ENCODE measurements at places on chromosomes 7 and 10.
A peak's percentile ranks its signal among the peaks of the same experiment; 100 is the strongest.

DNA sequence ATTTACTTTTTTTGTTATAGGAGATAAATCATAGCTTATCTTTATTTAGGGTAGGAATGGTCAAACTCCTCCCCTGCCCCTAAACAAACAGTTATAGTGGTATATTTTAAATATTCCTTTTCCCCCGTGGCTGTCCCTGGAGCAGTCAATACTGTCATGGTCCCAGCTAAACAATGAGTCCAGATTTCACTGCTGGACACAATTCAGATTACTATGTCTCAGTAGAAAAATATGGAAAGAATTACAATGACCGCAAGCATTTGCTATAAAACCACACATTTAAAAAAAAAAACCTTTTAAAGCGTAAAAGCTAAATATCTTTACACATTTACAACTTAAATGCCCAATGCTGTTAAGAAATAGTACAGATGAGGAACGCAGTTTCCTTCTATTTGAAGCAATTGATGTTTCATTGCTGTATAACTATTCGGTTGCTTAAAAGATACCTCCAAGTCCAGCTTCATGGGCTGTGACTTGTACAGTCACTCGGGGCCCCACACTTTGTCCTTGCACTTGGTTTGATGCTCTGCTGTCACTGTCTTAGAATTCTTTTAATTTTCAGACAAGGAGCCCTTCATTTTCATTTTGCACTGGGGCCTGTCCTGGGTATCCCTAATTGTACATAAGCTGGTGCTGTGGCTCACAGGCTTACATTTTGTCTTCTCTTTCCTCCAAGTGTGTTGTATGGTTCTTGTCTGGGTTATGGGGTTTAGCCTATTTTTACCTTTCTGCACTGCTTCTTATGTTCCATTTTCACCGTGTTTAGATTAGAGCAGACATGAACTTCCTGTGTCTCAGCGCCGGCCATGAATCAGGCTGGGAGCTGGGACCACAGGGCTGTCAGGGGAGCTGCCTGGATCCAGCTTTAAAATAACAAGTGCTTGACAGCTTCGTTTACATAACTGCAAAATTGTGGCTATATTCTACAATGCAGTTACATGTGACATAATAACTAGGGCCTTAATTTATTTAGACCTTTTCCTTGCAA, 530.2 kb upstream of the FZD8 start:
- DNase-seq = peak; percentile 85

- peak; percentile 58 for DNase-seq
Measured at GRCh38 chr7:70052691-70053090, 454.4 kb downstream of the AUTS2 start.

DNA sequence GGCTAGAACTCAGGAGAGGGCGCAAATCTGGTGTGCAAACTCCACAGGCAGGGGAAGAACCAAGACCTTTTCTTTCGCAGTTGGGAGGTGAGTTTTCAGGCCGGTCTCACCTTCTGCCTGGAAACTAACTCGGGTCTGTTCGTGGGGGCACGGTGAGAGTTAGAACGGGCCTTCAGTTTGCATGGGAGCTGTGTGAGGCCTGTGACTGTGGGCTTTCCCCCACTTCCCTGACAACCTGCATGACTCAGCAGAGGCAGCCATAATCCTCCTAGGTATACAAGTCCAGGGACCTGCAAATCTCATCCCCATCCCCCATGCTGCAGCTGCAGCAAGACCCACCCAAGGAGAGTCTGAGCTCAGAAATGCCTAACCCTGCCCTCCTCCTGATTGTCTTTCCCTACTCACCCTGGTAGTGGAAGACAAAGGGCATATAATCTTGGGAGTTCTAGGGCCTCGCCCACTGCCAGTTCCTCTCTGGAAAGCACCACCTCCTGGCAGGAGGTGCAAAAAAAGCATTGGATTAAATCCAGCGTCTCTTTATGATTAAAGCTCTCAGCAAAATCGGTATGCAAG, 194.9 kb upstream of the ETV1 start:
- DNase-seq = no peak

DNA sequence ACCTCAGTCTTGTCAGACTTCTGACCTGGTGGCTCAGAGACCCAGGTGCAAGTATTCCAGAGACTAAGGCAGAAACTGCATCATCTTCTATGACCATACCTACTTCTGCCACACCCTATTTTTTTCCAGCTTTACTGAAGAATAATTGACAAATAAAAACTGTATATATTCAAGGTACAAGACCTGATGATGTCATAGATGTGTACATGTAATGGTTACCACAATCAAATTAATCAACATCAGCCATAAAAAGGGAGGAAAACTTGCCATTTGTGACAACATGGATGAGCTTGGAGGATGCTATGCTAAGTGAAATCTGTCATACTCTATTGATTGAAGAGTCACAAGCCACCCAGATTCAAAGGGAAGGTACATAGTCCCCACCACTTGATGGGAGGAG, 815.6 kb downstream of the SORCS1 start:
- no peak for DNase-seq

- DNase-seq = no peak
Measured at GRCh38 chr7:3861386-3861785, 560.3 kb downstream of the SDK1 start.

DNA sequence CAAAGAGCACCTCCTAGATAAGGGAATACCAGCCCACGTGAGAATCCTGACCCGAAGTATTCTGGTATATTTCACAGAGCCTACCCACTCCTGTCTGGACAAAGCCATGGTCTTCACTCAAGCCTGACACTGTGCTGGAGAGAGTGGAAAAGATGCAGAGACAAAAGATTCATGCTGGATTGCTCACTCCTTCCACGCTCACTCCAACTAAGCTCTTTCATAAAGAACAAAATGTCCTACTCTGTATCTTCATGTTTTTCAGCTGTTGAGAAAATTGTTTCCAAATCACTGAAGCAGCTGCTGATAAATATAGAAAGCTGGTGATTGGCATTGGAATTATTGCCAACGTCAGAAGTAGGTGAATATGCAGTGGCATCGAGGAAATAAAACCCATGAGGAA, 106.0 kb downstream of the ABLIM1 start:
- DNase-seq = no peak

Measured in GM23248 (cell line).